ENCODE measurements at places on chromosomes 12 and 14. TPM values are rescaled to one million over a fixed set of nuclear protein-coding genes. Genes with fewer than 3 reads are reported as not detected.

FRMD6 gene
- 7.2 TPM for total RNA-seq

ZDHHC22 gene
- total RNA-seq: not detected

KLRF1 gene
- total RNA-seq: not detected

DNA sequence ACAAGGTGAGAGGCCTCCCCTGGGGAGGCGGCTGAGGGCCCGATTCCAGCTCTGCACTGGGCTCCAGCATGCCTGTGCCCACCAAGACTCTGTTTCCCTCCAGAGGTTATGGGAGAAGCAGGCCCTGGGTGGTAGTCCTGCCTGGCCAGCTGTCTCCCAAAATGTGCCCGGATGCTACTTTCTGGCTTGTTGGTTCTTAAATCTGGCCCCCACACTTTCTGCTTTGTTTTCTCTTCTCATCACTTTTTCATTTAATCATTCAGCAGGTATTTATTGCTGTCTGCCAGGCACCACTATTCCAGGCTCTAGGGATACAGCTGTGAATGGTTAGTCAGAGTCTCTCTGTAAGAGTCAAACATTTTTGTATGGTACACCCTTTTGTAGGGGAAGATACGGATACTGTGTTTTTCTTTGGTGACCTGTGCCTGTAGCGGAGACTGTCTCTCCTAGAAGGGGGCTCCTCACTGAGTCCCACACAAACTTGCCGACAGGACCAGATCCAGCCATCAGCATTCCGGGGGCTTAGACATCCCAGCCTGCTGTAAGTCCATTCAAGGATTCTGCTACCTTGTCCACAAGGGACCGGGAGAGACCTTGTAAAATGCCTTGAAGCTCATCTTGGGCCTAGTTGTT, 3.8 kb downstream of the DHRS2 start:
- DNase-seq: no peak

- DNase-seq: no peak
Observed at GRCh38 chr12:56159482-56160192, 1.5 kb downstream of the MYL6 start.

DNA sequence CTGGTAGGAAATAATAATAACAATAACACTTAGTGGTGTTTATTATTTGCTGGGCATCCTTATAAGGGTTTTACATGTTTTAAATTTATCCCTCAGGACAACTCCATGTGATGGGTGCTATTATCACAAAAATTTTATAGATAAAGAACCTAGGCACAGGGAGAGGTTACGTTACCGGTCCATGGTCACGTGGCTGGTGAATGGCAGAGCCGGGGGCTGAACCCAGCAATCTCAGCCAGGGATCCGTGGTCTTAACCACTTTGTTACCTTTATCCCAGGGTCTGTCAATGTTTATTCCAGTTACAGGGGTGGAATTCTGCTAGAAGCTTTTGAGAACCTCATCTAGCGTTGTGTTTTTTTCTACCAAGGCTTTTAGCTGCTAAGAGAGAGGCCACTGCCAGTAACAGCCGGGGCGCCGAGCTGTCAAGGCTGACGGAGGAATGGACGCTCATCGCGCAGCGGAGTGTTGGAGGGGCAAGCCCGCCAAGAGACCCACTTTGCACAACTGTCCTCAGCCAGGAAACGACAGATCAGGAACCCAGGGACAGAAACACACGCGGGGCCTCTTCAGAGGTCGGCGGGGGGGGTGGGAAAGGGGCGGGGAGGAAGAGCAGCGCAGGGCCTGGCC, 418 bp downstream of the AMN1 start:
- DNase-seq: no peak

DNA sequence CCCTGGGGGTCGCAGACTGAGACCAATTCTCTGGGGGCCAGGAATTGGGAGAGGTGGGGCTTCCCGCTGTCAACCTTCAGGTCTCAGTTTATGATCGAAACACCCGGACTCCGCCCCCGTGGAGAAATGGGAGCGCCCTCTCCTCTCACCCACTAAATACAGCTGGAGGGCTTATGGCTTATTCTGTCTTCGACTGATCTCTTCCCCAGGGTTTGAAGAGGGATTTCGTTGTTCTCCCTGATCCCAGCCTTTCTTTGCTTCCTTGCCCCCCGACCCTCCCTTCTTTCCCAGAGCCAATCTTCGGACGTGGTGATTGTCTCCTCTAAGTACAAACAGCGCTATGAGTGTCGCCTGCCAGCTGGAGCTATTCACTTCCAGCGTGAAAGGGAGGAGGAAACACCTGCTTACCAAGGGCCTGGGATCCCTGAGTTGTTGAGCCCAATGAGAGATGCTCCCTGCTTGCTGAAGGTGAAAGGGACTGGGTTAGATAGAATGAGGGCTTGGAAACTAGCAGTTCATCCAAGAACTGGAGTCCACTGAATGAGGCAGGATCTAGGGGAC, 607 bp downstream of the OS9 start:
- no peak for DNase-seq

- no peak for DNase-seq
Observed at GRCh38 chr12:119419381-119419780, 84.9 kb downstream of the CCDC60 start.
